Regular cardiac myocyte (primary cell): ENCODE measurements at places on chromosomes 11 and 22. TPM values are rescaled to one million over a fixed set of nuclear protein-coding genes. Genes with fewer than 3 reads are reported as not detected.

DNAL4 gene
- 8.8 and 19.7 TPM in 2 replicates for total RNA-seq

HORMAD2 gene
- total RNA-seq = under 0.01 TPM in 2 replicates

ARL14EP gene
- 22.4 and 31.9 TPM in 2 replicates for total RNA-seq

WBP2NL gene
- total RNA-seq = 0.19 and 0.56 TPM in 2 replicates

MOGAT2 gene
- total RNA-seq = not detected in 2 replicates

OR5B21 gene
- total RNA-seq = not detected in 2 replicates

NOX4 gene
- 3.6 and 3.9 TPM in 2 replicates for total RNA-seq

PDGFD gene
- 0.96 and 13.0 TPM in 2 replicates for total RNA-seq

PANX3 gene
- not detected in 2 replicates for total RNA-seq
